ENCODE measurements at places on chromosomes 2 and 18. TPM values are rescaled to one million over a fixed set of nuclear protein-coding genes. Genes with fewer than 3 reads are reported as not detected.

The ATP6V1B1 gene
- total RNA-seq, result not detected

The OSR1 gene
- not detected for total RNA-seq

The TGOLN2 gene
- total RNA-seq, result 153 TPM

The MROH2A gene
- not detected for total RNA-seq

The CGREF1 gene
- total RNA-seq, result not detected

The ITPRIPL1 gene
- total RNA-seq, result 5.2 TPM

The KIAA2012 gene
- not detected for total RNA-seq

The NYAP2 gene
- 0.17 TPM for total RNA-seq

The CPS1 gene
- 2.7 TPM for total RNA-seq

The TRABD2A gene
- 11.0 TPM for total RNA-seq
